ENCODE measurements at places on chromosomes 2 and 18. TPM values are rescaled to one million over a fixed set of nuclear protein-coding genes. Genes with fewer than 3 reads are reported as not detected.
A peak's percentile ranks its signal among the peaks of the same experiment; 100 is the strongest.

GPBAR1 gene
- 5.2 TPM for total RNA-seq

EFR3B gene
- 6.3 TPM for total RNA-seq

- DNase-seq, result no peak
These were observed 6.7 kb downstream of the RAMP1 start for GRCh38 chr2:237866101-237866621.

OTX1 gene
- total RNA-seq, result not detected

GRCh38 chr2:156944871-156945270 lies 312.6 kb upstream of the GALNT5 start:
- no peak for DNase-seq

GRCh38 chr18:48132797-48133655 lies 202.6 kb upstream of the SMAD2 start:
- no peak for DNase-seq

GRCh38 chr18:52750995-52751394 lies 411.0 kb downstream of the DCC start:
- no peak for DNase-seq

- no peak for DNase-seq
These were observed 1481.1 kb upstream of the ACVR2A start for GRCh38 chr2:146363731-146364130.

- DNase-seq, result no peak
These were observed 292.1 kb downstream of the GPD2 start for GRCh38 chr2:156728328-156728727.

DNA sequence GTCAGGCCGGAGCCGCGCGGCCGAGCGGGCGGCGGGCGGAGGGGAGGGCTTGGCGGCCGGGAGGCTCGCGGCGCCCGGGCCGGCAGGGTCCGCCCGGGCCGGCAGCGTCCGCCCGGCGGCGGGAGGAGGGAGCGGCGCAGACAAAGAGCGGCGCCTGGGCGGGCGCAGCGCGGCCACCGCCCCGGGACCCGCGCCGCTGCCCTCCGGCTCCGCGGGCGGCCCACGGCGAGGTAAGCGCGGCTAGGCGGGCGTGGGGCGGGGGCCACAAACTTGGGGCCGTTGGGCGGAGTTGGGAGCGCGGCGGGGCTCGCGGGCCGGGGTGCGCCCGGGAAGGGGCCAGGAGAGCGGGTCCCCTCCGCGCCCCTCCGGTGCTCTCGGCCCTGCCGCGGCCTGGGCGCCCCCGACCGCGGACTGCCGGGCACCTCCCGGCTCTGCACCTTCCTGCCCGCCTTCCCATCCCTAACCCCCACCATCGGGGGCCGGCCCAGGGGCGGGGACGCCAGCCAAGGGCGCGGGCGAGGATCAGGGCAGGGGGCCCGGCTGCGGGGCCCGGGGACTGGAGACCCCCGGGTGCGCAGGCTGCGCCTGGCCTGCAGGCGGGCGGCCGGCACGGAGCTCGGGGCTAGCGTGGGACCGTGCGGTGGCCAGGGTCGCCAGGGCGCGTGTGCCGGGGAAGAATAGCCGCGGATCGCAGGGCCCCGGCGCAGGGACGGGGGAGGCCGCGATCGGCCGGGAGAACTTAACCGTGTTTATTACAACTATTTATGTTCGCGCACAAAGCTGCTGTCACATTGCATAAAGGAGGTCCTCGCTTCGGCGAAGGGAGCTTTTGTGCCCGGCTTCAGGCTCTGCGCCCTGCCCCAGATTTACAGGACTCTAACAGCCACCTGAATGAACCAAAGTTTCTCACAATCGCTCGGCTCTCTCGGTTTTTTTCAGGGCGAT lies at the start of gene NCK2:
Gene NCK2, plus strand, starts transcription at position 4 of the 945 bp plus-strand sequence. CDS start 110,152 bp downstream, outside the sequence.
- DNase-seq, result peak; percentile 33

DNA sequence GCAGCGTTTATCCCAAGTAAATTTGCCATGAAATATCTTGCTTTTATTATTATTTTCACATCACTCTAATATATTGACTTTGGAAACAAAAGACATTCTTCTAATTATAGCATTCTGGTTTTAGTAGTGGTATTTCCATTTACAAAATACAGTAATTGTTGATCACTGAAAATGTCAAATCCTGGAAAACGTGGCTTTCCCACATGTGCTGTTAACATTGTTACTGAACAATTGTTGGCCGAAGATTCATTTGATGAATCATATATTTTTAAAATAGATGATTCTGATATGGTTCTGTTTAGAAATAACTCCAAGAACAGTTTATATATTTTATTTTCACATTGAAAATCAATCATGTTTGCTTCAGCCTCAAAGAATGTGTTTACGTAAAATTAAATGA lies 32.9 kb downstream of the SP140 start:
- no peak for DNase-seq

Data from right cardiac atrium (tissue), 5 donors.